ENCODE measurements at places on chromosomes 6 and 20.

GRCh38 chr6:112237066-112237465, 17.3 kb downstream of the LAMA4 start:
- DNase-seq = no peak

GRCh38 chr6:159687341-159687740, 5.7 kb downstream of the SOD2 start:
- DNase-seq = no peak

DNA sequence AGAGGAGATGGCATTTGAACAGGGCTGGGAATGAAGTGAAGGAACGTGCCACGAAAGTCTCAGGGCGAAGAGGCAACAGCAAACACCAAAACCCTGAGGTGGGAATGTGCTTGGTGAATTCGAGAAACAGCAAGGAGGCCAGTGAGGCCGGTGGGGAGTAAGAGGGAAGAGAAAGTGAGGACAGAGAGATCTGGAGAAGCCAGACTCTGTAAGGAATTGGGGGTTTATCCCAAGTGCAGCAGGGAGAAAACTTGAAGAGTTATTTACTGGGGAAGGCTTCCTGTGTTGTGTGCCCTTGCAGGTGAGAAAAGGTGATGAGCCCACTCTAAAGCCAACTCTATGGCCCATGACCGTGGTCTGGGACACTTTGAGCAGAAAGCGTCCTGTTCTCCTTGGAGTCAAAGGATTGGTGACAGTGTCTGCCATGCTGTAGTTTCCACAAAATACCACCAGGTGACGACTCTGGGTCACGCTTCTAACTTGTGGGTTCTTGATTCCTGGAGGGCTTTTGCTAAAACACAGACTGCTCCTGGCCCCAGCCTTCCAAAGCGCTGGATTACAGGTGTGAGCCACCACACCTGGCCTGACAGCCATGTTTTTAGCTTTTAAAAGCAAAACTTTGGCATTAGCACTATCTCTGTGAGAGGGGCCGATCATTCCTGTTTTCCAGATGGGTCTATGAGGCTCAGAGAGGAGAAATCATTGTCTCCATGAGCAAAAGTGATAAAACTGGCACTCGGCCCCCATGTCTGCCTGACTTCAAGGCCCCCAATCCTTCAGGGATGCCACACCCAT, 18.0 kb upstream of the CSNK2A1 start:
- DNase-seq = peak; percentile 16

- no peak for DNase-seq
Measured at GRCh38 chr20:10419550-10420133, 14.4 kb downstream of the MKKS start.

GRCh38 chr6:42259286-42259685, 41.6 kb upstream of the MRPS10 start:
- no peak for DNase-seq

- DNase-seq = no peak
Measured at GRCh38 chr20:59518881-59519706, 85.2 kb upstream of the PHACTR3 start.

DNA sequence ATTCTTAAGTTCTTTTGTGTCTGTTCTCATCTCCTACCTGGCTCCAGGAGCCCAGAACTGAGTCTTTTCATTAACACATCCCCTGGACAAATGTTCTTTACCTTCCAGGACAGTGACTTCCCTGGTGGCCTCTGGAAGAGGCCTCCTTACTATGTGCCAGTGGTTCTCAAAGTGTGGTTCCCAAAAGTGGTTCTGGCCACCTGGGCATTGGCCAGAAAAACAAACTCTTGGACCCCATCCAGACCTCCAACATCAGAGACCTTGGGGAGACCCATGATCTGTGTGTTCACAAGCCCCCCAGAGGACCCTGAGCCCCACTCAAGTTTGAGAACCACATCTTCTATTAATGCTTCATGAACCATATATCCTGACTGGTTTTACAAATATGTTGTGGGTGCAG, 7.2 kb upstream of the VSX1 start:
- DNase-seq = no peak

DNA sequence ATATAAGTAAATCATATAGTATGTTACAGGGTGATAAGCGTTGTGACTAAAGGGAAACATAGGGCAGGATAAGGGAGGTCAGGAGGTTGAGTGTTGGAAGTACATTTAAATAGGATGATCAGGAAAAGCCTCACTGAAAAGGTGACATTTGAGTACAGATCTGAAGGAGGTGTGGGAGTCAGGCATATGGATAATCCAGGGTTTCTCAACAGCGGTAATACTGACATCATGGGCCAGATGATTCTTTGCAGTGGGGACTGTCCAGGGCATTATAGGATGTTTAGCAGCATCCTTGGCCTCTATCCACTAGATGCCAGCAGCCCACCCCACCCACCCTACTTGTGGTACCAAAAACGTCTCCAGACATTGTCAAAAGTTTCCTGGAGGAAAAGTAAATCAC, 292.6 kb upstream of the PREP start:
- DNase-seq = no peak

- DNase-seq = no peak
Measured at GRCh38 chr6:128500014-128500413, 20.4 kb downstream of the PTPRK start.

DNA sequence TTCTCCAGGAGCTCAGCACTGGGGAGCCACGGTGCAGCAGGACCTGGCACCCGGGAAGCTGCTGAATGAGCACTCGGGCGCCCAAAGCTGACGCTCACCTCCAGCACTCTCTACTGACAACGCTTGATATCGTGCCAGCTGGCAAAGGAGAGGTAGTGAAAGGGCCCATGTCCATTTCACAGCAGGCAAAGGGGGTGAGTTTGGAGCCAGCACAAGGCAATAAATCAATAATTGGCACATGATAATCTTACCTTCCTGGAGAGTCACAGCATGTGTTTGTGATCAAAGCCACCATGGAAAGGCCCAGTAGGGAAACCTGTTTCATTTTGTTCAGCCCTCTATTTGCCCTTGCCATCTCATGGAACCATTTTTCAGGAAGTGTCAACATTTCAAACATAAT, 23.3 kb upstream of the SMIM26 start:
- DNase-seq = no peak

DNA sequence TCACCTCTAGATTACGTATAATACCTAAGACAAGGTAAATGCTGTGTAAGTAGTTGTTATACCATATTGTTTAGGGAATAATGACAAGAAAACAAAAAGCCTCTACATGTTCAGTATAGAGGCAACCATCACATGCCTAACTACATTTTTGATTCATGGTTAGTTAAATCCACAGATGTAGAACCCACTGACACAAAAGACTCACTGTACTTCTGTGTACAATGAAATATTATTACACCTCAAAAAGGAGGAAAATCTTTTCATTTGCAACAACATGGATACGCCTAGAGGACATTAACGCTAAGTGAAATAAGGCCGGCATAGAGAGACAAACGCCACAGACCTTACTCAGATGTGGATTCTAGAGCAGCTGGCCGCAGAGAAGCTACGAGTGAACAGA, 50.5 kb downstream of the NINL start:
- DNase-seq = no peak

- DNase-seq = no peak
Measured at GRCh38 chr20:1941226-1941625, 46.0 kb downstream of the SIRPA start.

GRCh38 chr6:82085701-82086100, 161.8 kb downstream of the IBTK start:
- no peak for DNase-seq

- no peak for DNase-seq
Measured at GRCh38 chr20:60921022-60921622, 330.9 kb upstream of the CDH4 start.

DNA sequence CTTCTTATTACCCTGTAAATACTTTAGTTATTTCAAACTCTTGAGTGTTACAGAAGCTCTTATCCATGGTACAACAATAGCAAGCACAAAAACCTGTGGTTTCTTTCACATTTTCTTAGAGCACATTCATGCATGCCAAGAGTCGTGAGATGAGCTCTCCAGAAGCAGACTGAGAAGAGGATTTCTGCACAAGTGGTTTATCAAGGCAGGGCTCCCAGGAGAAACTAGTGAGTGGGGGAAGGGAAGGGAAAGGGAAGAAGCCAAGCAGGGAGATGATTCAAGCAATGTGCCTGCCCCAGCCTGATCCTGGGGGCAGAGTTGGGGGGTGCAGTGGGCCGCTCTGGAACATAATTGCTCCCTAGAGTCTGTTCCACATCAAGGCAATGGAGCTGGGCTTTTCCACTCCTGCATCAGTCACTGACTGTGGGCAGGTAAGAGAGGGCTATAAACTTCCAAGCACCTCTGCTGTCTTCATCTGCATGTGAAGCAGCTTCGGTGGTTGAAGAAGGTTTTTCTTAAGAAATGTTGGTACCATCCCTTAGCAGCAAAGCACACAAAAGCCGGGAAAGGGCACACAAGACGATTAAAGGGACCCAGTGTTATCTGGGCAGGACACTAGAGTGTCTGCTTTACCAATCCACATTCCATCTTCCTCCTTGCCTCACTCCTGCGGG, 152.1 kb downstream of the PLCB4 start:
- DNase-seq = no peak

DNA sequence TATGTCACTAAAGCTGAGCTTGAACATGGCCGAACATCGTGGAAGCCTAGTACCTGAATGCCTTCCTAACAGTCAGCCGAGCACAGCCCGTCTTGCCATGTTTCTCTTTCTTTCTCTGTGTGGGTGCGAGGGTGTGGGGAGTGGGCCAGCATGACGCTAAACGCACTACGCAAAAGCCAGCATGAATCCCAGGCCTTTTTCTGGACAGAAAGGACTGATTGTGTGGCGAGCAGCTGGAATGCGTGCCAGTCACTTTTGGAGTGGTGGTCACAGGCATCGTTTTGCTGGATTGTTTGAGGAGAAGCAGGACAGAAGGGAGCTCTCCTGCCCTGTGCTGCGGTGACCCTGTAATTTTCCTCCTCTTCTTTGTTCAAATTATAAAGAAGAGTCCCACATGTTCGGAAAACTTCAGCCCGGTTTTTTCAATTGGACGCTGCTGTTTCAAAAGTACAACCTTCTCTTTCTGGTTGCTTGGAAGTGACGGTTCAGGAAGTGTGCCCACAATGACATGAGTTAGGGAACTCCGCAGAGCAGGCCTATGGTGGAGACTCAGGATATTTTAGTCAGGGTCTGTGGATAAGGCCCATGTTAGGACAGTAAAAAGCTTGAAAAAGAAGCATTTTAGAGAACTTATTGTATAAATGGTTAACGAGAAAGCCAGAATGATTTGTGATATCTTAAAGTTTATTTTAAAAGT, 54.3 kb downstream of the PDE7B start:
- DNase-seq = peak; percentile 34

- no peak for DNase-seq
Measured at GRCh38 chr6:120278689-120279396, 929.3 kb upstream of the MAN1A1 start.

DNA sequence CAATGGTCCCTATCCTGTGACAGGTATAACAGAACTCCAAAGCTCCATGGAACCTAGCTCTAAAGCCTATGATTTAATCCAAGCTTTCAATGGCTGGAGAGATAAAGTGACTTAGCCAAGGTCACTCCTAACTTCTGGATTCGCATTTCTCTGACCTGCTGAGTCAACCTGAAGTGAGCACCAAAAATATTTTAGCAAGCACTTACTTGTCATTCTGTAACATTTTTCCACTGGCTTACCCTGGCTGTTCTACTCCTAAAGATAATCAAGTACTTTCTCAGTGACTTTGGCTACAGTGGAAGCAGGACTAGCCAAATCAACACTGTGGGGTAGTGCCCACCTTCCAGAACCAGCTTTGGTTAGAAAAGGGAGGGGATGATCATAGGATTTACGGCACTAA, 188.3 kb downstream of the OGFRL1 start:
- no peak for DNase-seq

- no peak for DNase-seq
Measured at GRCh38 chr6:30116724-30117123, 3.8 kb upstream of the TRIM31 start.

- DNase-seq = no peak
Measured at GRCh38 chr20:53623134-53623453, 29.5 kb upstream of the ZNF217 start.

- no peak for DNase-seq
Measured at GRCh38 chr20:3161316-3162079, 1.8 kb upstream of the FASTKD5 start.

GRCh38 chr6:167275001-167275400, 16.1 kb upstream of the UNC93A start:
- no peak for DNase-seq

DNA sequence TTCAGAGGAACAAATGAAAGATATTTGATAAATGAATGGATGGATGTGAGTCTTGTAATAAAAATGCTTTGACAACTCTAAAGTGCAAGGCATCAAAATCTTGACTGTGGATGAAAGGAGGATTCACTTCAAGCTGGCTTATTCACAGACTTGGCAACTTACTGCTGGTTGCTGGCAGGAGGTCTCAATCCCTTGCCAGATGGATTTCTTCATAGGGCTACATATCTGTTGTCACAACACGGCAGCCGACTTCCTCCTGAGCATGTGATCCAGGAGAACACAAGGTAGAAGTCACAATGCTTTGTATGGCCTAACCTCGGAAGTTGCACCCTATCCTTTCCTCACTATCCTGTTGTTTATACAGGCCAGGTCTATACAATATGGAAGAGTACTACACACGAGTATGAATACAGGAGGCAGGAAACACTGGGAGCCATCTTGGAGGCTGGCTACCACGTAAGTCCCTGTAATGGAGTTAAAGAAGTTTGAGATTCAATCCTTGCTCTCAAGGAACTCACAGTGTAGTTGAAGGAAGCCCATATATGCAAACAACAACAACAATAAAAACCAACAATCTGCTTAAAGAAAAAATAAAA, 97.9 kb downstream of the ID4 start:
- DNase-seq = no peak

- no peak for DNase-seq
Measured at GRCh38 chr20:22160101-22160652, 424.2 kb downstream of the FOXA2 start.

DNA sequence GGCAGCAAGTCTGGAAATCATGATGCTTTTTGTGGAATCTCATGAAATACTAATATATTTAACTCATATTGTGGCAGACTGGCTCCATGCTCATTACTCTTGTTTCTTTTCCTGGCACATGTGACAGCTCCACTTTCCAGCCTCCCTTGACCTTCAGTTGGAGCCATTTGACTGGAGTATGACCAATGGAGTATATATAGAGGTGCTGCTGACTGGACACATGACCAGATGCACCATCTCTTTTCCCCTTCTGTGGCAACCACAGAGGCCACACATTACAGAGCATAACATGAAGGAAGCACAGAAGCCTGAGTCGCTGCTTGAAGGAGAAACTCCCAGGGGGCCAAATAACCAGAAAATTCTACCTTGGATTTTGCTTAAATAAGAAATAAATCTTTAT, 77.4 kb downstream of the MKKS start:
- DNase-seq = no peak

GRCh38 chr6:43455531-43456428, at the start of gene DLK2:
TSS of gene DLK2 (minus strand) at chr6:43455548. CDS start at chr6:43454825, 723 bp downstream.
- no peak for DNase-seq

DNA sequence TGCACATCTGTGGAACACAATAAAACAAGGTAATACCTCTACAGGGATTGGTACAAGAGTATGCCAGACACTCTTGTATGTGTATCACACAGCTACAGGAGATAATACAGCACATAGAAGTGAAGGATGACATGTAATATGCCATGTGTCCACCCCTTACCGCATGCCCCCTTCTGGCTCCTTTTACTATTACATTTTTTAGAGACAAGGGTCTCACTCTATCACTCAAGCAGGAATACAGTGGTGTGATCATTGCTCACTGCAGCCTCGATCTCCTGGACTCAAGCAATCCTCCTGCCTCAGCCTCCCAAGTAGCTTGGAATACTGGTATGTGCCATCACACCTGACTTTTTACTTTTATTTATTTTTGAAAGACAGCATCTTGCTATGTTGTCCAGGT, 4.2 kb upstream of the NCR3 start:
- no peak for DNase-seq

GRCh38 chr6:158431560-158431959, 119.3 kb downstream of the TULP4 start:
- no peak for DNase-seq
